ENCODE measurements at places on chromosomes 2 and 18.

GRCh38 chr2:47782381-47782670 lies 619 bp upstream of the MSH6 start:
- no peak for DNase-seq

GRCh38 chr2:138997346-138997745 lies 217.2 kb upstream of the NXPH2 start:
- no peak for DNase-seq

DNA sequence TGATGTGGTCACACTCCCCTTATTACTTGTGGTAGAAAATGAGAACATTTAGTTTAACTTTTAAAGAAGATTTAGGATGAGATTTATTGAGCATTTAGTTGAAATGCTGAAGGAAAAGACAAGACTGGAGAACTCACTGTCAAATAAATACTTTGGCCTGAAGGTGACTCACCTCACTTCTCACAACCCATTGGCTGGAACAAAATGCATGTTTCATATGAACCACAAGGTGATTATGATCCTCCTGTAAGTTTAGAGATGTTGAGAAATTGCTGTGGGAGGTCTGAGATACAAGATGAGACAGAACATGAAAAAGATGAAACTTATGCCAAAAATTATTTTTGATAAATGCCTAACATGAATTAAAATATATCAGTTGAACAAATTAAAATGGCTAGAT lies 1004.5 kb downstream of the SOCS6 start:
- no peak for DNase-seq

- DNase-seq: peak; percentile 11
These were observed 68.1 kb downstream of the OLA1 start for GRCh38 chr2:174180165-174180724.

GRCh38 chr2:71861186-71862160 lies 286.2 kb downstream of the CYP26B1 start:
- DNase-seq: peak; percentile 90

GRCh38 chr2:88810017-88810416 lies 118.5 kb downstream of the RPIA start:
- DNase-seq: no peak

DNA sequence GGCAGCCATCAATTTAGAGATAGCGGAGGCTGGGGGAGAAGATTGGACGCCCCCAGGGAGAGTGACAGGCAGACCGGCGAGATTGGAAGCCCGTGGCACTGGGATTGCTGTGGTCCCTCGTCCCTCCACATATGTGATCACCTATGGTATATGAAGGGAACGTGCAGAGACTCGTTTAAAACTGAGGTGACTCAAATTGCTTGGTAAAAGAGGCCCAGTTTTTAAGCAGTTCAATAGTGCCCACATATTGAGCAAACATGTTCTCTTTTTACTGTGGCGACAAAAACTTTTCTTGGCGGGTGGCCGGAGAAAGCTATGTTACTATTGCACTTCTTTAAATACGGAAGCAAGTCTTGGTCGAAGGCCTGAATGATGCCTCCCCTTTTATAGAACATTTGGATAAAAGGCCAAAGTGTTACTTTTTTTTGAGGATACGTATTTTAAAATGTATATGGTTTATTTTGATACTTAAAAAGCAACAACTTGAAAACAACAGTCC lies 9.1 kb downstream of the B3GNT2 start:
- DNase-seq: no peak

- DNase-seq: no peak
These were observed 305.3 kb downstream of the TMX3 start for GRCh38 chr18:68409576-68409975.

- no peak for DNase-seq
These were observed 11.6 kb upstream of the ST3GAL5 start for GRCh38 chr2:85900366-85900765.

GRCh38 chr2:51795248-51795888 lies 763.4 kb upstream of the NRXN1 start:
- no peak for DNase-seq

- no peak for DNase-seq
These were observed 104.2 kb upstream of the RND3 start for GRCh38 chr2:150591496-150592285.

DNA sequence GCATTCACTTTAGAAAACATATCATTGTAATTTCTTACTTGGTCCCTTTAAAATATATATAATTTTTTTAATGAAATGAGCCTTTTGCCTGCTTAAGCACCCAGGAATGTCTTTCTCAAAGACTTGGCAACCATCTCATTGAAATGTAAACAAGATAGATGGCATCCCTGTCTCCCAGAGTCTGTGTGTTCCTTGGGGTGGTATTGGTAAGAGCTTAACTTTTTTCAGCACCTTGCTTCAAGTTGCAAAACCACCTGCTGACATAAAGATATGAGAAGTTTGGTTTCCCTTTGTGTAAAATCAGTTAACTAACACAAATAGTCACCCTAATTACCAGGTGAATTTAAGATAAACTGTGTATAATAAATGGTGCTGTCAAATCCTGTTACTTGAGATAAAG lies 266.9 kb downstream of the DSC3 start:
- DNase-seq: no peak

DNA sequence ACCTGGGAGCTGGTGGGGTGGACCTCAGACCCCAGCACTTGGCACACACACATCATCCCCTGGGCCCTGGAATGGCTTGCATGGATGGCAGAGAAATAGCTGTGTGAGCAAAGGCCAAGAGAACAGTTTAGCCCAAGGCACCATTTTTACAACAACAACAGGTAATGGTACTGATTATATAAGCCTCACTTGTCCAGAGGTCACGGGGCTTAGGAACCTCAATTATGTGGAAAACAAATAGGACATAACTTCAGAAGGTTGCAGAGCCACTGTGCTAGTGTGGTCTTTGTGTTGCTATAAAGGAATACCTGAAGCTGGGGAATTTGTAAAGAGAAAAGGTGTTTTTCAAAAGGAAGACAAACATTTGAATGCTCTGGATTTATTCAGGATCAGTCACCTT lies 13.2 kb downstream of the STEAP3 start:
- DNase-seq: no peak

- no peak for DNase-seq
These were observed 36.1 kb upstream of the ZNF532 start for GRCh38 chr18:58828399-58829121.

DNA sequence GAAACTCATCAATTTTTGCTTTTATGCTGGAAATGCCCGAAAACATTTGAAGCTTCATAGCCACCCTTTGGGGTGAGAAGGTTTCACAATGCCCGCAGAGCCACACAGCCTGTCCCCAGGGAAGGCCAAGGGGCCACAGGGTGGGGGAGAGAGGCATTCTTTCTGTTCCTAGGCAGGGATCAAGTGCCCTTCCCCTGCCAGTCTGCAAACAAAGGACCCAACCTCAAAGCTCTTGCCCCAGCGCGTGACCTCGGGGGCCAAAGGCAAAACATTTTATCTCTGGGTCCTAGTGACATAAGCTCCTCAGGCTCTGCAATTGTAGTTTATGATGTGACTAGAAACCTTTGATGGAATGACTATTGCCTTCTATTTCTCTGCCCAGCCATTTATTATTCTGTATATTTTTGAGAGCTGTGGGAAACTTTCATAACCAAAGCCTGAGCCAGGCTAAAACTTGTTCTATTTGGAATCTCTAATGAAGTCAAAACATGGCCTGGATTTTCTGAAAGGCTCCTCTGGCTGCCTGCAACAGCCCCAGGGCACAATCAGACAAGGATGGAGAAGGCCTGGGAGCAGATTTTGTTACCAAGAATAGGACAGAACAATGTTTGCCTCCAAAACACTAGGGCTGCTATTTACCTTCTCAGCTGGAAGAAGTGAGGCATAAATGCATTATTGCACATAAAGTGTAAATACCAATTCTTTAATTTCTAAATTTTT lies 137.2 kb upstream of the KCTD1 start:
- peak; percentile 5 for DNase-seq

GRCh38 chr2:60992985-60993392 lies 24.5 kb upstream of the PEX13 start:
- no peak for DNase-seq

DNA sequence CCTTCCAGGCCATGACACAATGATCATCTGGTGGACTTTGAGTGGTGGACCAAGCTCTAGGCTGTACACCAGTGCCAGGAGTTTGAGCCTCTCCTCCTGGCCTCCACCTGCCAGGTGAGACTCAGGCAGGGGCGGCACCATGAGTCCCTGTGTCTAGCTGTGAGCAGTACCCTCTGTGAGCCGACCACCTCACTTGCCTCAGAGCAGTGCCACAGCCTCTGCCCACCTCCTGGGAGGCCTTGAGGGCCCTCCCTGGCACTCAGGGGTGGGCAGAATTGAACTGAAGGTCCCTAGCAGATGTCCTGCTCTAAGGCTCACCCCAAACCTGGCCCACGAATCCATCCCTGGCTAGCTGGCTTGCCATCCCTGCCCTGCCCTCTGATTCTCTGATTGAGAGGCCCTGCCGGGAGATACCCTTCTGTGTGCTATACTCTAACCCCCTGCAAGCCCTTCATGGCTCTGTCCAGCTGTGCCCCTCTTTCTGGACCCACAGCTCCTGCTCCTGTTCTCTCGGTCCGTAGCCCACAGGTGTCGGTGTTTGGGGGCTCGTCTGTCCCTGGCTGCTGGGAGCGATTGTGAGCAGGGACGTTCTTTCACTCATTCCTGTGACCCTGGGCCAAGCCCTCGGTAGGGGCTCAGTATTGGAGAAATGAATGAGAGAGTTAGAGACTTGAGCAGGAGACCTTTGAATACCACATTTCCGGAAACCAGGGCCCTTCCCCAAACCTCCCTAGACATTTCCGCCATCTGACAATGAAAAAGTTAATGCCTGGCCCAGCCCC lies 70.0 kb downstream of the INHBB start:
- DNase-seq: no peak

DNA sequence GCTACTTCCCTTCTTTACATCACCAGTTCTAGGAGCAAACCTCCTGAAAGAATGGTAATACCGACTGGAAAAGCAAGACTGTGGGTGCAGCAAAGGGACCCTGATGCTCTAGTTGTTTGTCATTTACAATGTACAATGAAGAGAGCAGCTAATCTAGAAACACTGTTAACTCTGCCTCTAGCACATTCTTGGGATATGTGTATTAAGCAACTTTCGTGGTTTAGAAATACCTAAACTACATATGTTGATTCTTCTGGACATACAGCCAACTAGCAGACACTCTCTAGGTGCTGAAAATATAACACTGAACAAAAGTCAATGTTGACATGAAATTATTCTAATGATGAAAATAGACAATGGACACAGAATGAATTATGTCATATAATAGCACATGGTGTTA lies 440.3 kb upstream of the MC4R start:
- DNase-seq: no peak

DNA sequence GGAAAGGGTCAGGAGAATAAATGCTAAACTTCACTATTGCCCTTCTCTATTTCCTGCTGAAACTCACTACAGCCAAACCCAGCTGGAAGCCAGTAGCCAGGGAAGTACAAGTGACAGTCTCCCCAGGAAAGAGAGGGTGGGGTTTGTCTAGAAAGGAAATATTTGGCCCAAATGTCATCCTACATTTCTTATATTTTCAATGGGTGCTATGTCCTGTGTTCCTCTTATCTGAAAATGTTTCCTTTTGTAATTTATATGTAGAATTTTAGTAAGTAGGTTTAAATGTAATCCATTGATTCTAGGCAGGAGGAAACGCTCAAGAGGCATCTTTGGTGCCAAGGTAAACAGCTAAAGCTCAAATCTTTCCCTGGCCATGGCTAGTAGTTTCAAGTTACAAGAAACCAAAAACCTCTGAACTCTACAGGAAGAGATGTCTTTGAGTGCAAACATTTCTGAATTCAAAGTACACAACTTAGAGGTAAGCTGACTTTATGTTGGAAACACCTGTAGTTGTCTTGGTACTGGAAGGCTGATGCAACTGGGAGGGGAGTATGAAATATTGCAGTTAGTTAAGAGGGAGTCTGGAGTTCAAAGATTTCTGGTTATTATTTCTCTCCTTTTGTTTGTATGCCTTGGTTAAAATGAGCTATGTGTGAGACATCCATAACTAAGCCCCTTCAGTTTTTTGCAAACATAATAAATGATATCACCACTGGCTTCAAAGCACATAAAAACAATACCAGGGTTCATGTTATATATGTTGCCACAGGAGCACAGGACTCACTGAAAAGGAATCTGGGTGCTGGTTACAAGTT lies 356.1 kb upstream of the ZC3H15 start:
- no peak for DNase-seq

DNA sequence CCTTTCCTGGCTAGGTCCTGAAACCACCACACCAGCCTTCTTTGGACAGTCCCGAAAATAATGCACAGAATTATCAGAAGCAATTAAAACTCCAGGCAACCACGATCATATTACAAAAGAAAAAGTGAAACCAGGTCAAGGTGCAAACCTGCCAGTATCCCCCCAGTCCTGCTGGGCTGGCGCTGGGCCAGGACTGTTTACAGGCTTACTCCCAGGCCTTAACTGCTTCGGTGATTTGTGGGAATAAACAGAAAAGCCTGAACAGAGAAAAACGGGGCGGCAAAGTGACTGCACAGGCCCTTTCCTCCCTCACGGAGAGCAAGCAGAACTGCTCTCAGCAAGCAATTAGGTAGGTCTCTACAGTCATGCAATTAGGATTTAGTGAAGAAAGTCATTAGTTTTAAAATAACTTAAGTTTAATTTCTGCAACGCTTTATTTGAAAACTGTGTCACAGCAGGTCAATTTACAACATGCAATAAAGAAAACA lies 1.3 kb downstream of the HDAC4 start:
- DNase-seq: peak; percentile 39

- no peak for DNase-seq
These were observed 208.0 kb downstream of the GALR1 start for GRCh38 chr18:77457681-77458080.

- DNase-seq: no peak
These were observed 256.0 kb downstream of the AFF3 start for GRCh38 chr2:99886418-99886817.

GRCh38 chr18:77071711-77072292 lies 60.8 kb downstream of the MBP start:
- no peak for DNase-seq

DNA sequence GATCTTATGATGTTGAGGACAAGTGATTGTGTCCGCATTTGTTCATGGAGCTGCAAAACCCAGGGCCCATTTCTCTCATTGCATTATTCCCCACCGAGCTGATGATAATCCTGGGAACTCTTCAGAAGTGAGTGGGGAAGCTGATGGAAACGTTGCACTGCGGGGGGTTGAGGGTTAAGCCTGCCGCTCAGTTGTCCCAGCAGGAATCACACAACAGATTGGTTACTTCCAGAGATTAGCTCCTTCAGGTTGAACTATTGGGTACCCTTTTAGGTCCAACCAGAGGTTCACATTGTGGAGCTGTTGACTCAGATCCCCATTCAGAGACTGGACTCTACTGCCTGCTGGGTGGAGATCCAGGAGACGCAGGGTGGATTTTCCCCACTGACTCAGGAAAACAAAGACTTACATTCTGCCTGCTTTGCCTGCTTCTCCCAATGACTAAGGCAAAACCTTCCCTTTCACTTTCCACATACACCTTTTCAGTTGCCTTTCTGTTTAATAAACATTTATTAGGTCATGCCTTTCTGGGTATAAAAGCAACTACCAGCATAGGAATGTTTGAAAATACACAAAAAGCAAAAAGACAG lies 286.4 kb downstream of the TXNL1 start:
- no peak for DNase-seq

- DNase-seq: no peak
These were observed 71.9 kb downstream of the TNP1 start for GRCh38 chr2:216787851-216788540.

- DNase-seq: no peak
These were observed 496.9 kb upstream of the HNMT start for GRCh38 chr2:137467246-137467862.

GRCh38 chr18:55069497-55069896 lies 110.2 kb upstream of the CCDC68 start:
- DNase-seq: no peak

GRCh38 chr2:235553291-235553690 lies 59.4 kb downstream of the AGAP1 start:
- DNase-seq: no peak

- no peak for DNase-seq
These were observed 142.1 kb upstream of the LYPD6 start for GRCh38 chr2:149188291-149188690.

All from cerebellar cortex (tissue), 1 donor.